ENCODE measurements at places on chromosomes 5 and 9.

GRCh38 chr9:81789721-81790120 lies 100.4 kb upstream of the TLE1 start:
- no peak for DNase-seq

GRCh38 chr5:143234162-143234842 lies 169.2 kb downstream of the NR3C1 start:
- no peak for DNase-seq

DNA sequence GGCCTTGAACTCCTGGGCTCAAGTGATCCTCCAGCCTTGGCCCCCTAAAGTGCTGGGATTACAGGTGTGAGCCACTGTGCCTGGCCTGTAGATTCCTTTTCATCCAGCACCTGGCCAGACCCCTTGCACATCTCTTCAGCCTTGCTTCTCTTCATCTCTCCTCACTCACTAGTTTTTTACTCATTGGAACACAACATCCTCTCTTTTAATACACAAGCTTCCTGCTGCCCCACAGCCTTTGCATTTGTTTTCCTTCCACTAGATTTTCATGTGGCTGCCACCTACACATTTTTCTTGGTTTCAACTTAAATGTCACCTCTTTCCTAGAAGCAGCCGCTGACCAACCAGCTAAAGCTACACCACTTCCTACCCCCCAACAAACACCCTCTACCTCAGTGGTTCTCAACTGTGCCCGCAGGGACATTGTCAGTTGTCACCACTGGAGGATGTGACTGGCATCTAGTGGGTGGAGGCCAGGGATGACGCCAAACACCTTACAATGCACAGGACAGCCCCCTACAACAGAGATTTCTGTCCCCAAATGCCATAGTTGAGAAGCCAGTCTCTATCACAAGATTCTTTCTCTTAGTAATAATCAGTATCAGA lies 33.7 kb downstream of the HAVCR1 start:
- no peak for DNase-seq

GRCh38 chr9:133058071-133058470 lies 3.7 kb upstream of the CEL start:
- DNase-seq = no peak

DNA sequence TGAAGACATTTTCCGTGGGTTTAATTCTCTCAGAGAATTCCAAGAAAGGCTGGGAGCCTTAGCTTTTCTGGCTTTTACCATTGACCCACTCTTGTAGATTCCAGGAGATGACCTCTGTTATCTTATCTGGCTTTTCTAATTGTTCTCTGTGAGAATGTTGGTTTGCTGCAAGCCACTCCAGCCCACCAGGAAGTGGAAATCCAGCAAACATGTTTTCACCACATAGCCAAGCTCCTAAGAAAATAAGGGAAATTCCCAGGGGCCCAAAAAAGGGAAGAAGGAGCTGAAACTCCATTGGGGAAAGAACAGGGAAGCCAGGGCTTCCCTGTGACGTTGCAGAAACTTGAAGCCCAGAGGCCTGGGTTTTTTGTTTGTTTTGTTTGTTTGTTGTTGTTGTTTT lies 19.7 kb downstream of the GPR107 start:
- no peak for DNase-seq

DNA sequence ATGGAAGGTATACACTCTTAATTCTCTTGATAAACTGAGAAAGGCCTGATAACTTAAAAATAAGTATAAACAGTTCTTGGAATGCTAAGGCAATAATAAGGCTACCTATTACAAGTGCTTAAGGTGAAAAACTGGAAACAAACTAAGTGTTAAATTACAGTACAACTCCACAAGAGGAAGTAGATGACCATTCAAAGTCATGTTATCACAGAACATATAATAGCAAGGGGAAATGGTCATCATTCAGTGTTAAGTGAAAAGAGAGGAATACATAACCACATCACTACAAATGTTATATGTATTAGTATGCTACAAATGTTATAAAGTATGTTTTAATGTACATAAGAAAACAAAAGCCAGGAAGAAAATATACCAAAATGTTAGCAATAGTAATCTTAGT lies 135.9 kb downstream of the CCDC192 start:
- no peak for DNase-seq

DNA sequence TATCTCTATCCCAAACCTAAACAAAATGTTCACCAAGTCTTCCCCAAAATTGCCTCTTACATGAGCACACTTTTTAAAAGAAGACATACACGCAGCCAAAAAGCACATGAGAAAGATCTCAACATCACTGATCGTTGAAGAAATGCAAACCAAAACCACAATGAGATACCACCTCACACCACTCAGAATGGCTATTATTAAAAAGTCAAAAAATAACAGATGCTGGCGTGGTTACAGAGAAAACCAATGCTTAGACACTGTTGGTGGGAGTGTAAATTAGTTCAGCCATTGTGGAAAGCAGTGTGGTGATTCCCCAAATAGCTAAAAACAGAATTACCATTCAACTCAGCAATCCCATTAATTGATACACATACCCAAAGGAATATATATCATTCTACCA lies 83.8 kb downstream of the SEMA5A start:
- no peak for DNase-seq
